ENCODE measurements at places on chromosomes 11 and 22.

DNA sequence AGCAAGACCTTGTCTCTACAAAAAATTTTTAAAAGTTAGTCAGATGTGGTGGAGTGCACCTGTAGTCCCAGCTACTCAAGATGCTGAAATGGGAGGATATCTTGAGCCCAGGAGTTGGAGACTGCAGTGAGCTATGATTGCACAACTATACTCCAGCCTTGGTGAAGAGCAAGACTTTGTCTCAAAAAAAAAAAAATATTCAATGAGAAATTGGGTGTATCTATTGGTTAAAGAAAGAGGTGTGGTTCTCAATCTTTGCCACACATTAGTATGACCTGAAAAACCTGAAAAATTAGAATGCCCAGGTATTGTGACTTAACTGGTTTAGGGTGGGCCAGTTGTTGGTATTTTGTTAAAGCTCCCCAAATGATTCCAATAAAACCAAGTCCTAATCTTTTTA lies 32.4 kb downstream of the MTNR1B start:
- no peaks in the 10 kb centered on the region for H3K27me3 ChIP-seq
- H3K36me3 ChIP-seq: no peaks in the 10 kb centered on the region
- H3K27ac ChIP-seq: no peak overlapping the region
- DNase-seq: no peak

DNA sequence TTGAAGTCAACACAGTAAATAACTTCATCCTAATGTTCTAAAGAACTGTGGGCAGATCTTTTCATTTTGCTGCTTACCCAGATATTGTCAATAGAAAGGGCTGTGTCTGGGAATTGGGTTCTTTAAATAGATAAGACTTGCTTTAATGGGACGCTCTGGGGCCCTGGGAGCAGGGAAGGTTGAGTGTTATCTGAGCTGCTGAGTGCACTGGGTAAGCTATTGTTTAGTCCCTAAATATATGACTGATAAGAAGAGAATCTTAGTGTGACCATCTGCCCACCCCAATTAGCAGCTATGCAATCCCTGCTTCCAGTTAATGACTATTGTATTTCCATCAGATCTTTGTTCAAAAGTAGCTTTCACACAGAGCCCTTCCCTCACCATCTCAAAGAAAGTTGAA lies 44.4 kb downstream of the ARHGAP42 start:
- no peaks in the 10 kb centered on the region for H3K27me3 ChIP-seq
- no peak overlapping the region for H3K4me3 ChIP-seq
- DNase-seq: no peak

DNA sequence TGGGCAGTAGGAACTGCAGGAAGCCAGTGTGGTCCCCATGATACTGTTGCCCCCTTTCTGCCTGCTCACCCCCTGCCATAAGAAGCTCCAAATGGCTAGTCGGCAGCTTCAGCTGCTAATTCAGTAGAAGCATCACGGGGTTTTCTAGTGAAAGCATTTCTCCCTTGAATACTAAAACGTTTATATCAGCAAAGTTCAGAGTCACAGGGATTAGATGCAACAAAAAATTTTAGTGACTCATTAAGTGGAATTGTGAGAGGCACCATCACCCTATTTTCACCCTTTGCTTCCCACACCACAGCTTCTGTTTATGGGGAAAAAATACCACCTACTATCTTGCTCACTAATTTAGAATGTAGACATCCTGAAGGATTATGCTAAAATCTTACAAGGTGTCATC lies 25.2 kb downstream of the RAB39A start:
- H3K27me3 ChIP-seq: no peaks in the 10 kb centered on the region
- no peaks in the 10 kb centered on the region for H3K4me1 ChIP-seq
- no peak overlapping the region for H3K27ac ChIP-seq

DNA sequence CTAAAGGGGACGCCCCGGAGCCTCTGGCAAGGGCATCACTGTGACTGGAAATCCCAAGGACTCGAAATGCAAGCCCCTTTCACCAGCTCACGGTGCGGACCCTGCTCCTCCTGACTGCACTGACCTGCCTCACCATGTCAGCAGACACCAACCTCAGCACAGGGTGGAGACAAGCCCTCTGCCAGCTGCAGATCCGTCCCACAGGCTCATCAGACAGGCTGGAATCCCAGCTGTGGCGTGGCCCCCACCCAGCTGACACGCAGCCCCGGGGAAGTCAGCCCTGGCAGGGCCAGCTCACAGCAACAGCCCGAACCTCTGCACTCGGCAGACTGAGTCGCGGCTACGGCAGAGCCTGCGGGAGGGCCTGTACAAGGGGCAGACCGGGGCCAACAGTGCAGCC lies 36.8 kb downstream of the BRD1 start:
- H3K36me3 ChIP-seq: peaks cover 18% of the 10 kb centered on the region
- H3K27ac ChIP-seq: no peak overlapping the region
- H3K4me3 ChIP-seq: no peak overlapping the region
- H3K27me3 ChIP-seq: no peaks in the 10 kb centered on the region

- no peaks in the 10 kb centered on the region for H3K4me1 ChIP-seq
- H3K4me3 ChIP-seq: no peak overlapping the region
- H3K27ac ChIP-seq: no peak overlapping the region
These were observed 643 bp downstream of the CEND1 start for GRCh38 chr11:788953-789940.

GRCh38 chr11:83401506-83402225 lies 115.5 kb upstream of the CCDC90B start:
- H3K4me1 ChIP-seq: no peaks in the 10 kb centered on the region
- no peak overlapping the region for H3K4me3 ChIP-seq
- H3K27me3 ChIP-seq: no peaks in the 10 kb centered on the region
- no peak overlapping the region for H3K27ac ChIP-seq
- no peaks in the 10 kb centered on the region for H3K36me3 ChIP-seq
- no peak for DNase-seq

DNA sequence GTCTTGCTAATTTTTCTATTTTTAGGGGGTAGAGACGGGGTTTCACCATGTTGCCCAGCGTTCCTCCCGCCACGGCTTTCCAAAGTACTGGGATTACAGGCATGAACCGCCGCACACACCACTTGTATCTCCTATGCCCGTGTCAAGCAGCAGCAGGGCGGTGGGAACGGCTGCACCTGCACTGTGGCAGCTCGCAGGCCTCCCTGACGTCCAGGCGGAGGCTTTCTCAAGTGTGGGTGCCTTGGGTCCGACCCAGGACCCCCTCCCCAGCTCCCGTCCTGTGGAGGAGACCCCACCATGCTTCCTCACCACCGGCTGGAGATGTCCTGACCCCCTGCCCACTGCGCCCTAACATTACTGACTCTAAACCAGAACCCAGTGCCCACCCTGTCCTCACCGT lies 25.7 kb downstream of the TSPAN4 start:
- H3K4me3 ChIP-seq: no peak overlapping the region
- H3K36me3 ChIP-seq: peaks cover 21% of the 10 kb centered on the region
- no peaks in the 10 kb centered on the region for H3K27me3 ChIP-seq
- no peaks in the 10 kb centered on the region for H3K4me1 ChIP-seq
- no peak overlapping the region for H3K27ac ChIP-seq

DNA sequence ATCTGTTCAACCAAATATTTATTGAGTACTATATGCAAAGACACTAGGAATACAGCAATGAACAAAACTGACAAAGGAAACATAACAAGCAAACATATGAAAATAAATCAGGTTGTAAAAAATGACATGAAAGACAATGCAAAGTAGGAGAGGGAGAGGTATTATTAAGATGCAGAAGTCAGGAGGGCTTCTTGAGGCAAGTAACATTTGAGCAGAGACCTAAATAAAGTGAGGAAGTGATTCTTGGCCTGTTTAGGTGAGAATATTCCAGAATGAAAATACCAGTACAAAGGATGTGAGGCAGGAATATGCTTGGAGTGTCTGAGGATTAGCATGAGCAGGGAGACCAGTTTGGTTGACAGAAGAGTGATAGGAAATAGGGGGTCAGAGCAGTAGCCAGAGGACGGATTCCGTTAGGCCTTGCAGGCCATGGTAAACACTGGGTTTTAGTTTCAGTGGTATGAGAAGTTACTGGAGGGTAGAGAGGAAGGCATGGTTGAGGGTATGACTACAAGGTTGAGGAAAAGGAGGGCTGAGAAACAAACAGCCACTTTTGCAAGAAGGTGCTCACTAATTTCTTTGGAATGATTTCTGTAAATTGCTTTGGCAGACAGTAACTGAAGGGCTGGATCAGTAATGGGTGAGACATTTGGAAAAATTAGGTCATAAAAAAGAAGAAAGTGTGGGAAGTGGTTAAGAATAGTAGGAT lies 191.9 kb downstream of the SWAP70 start:
- no peak overlapping the region for H3K27ac ChIP-seq
- H3K36me3 ChIP-seq: no peaks in the 10 kb centered on the region
- DNase-seq: no peak
- H3K27me3 ChIP-seq: no peaks in the 10 kb centered on the region
- H3K4me1 ChIP-seq: no peaks in the 10 kb centered on the region
- no peak overlapping the region for H3K4me3 ChIP-seq

- no peak for DNase-seq
- no peaks in the 10 kb centered on the region for H3K27me3 ChIP-seq
- H3K36me3 ChIP-seq: no peaks in the 10 kb centered on the region
- no peak overlapping the region for H3K4me3 ChIP-seq
These were observed 13.3 kb upstream of the IL10RA start for GRCh38 chr11:117972629-117973502.

- no peaks in the 10 kb centered on the region for H3K4me1 ChIP-seq
- no peak overlapping the region for H3K4me3 ChIP-seq
- no peaks in the 10 kb centered on the region for H3K27me3 ChIP-seq
- no peaks in the 10 kb centered on the region for H3K36me3 ChIP-seq
- no peak overlapping the region for H3K27ac ChIP-seq
These were observed 7.0 kb downstream of the OR52R1 start for GRCh38 chr11:4797206-4797605.

DNA sequence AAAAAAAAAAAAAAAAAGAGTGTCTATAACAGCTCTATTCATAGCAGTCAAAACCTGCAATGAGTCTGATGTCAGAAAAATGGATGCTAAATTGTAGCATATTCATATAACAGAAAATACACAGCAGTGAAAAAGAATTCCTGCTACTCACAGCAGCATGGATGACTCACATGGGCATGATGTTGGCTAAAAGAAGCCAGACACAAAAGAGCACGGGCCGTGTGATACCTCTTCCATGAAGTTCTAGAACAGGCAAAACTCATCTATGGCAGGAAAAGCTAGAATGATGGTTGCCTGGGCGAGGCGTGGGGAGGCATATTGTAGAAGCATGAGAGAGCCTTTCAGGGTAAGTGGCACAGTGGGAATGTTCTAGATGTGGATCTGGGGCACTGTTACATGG lies 18.9 kb downstream of the PLAAT3 start:
- no peaks in the 10 kb centered on the region for H3K36me3 ChIP-seq
- no peaks in the 10 kb centered on the region for H3K4me1 ChIP-seq
- no peak overlapping the region for H3K27ac ChIP-seq

DNA sequence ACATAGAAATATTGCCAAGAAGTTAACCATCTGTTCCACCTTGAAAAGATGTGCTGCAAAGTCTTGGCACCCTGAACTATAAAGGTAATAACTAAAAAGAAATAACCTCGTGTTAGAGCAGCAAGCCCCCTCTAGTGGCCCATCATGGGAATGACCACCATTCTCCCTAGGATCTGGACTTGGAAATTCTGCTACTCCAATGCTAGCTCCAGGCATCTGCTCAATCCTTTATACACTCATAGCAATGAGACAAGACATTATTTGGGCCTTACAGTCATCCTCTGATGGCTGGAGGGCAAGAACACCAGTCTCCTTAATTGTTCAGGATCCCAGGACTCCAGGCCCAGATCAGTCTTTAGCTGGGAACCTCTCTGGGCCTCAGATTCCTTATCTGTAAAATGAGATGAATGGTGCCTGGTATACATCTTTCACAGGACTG lies 76.0 kb downstream of the CWC15 start:
- no peaks in the 10 kb centered on the region for H3K4me1 ChIP-seq
- peak; percentile 34 for DNase-seq
- H3K36me3 ChIP-seq: no peaks in the 10 kb centered on the region
- no peaks in the 10 kb centered on the region for H3K27me3 ChIP-seq
- no peak overlapping the region for H3K27ac ChIP-seq
- no peak overlapping the region for H3K4me3 ChIP-seq

- DNase-seq: no peak
- no peak overlapping the region for H3K27ac ChIP-seq
- H3K4me1 ChIP-seq: no peaks in the 10 kb centered on the region
- H3K4me3 ChIP-seq: no peak overlapping the region
These were observed 56.3 kb upstream of the DDI1 start for GRCh38 chr11:103980108-103980507.

GRCh38 chr22:35460688-35461087 lies 60.7 kb downstream of the MCM5 start:
- no peaks in the 10 kb centered on the region for H3K36me3 ChIP-seq
- H3K27me3 ChIP-seq: no peaks in the 10 kb centered on the region
- no peaks in the 10 kb centered on the region for H3K4me1 ChIP-seq
- DNase-seq: no peak
- no peak overlapping the region for H3K4me3 ChIP-seq

DNA sequence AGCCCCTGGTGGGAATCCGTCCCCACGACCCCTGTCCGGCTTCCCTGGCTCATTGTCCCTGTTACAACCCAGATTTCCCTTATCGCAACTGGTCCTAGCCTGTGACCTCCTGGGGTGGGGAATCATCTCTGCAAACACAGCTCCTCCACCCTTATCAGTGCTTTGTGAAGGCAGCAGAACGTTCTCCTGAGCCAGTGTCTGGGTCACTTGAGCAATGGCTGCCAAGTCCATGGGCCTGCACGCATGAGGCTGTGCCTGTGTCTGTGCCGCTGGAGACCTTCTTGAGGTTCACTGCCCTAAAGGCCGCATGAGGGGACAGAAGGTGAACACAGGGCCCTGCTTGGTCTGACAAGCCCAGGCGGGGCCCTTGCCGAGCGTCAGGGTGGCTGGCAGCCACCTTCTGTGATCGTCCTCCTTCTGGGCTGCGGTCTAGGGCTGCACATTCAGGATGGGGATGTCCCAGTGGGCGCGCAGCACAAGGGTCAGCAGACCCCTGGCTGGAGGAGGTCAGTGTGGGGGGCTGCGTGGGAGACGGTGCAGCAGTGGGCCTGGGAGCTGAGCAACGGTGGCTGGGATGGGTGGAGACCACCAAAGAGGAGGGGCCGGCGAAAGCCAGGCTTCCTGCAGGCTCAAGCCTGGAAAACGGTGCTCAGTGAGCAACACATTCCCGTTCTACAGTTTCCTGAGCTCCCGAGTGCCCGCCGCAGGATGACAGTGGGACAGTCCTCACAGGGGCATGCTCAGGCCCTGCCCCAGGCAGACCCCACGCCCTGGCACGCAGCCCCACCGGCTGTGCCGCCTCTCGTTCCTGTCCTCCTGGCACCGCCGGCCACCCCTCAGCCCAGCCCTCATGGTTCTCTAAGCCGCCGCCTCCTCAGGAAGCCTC lies 74.1 kb downstream of the CDKN1C start:
- DNase-seq: no peak
- H3K27ac ChIP-seq: no peak overlapping the region
- no peaks in the 10 kb centered on the region for H3K36me3 ChIP-seq
- H3K4me3 ChIP-seq: no peak overlapping the region
- no peaks in the 10 kb centered on the region for H3K4me1 ChIP-seq

DNA sequence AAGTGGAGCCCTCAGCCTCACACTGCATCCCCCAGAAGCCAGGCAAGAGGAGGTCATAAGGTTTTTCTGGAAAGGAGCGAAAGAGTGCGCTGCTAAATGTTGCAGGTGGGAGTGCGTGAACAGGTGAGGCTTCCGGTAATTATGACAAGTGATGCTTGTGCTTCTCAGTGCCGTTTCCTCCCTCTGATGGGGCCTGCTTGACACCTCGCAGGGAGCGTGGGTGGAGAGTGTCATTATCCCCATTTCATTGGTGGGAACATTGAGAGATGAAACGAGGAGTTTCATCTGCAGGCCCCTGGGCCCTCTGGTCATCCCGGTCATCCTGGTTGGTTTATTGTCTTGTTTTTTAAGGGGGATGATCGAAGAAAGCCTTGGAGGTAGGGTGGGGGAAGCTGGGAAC lies 57.5 kb downstream of the BCR start:
- peak overlapping the region; percentile 53 for H3K27ac ChIP-seq
- peaks cover 33% of the 10 kb centered on the region for H3K4me1 ChIP-seq
- no peak overlapping the region for H3K4me3 ChIP-seq

GRCh38 chr11:13421561-13421960 lies 41.5 kb downstream of the BTBD10 start:
- H3K27ac ChIP-seq: no peak overlapping the region
- DNase-seq: no peak
- H3K36me3 ChIP-seq: no peaks in the 10 kb centered on the region
- H3K27me3 ChIP-seq: no peaks in the 10 kb centered on the region

Measured in naive thymus-derived CD4-positive, alpha-beta T cell (primary cell).